ENCODE measurements at places on chromosomes 2 and 18.

DNA sequence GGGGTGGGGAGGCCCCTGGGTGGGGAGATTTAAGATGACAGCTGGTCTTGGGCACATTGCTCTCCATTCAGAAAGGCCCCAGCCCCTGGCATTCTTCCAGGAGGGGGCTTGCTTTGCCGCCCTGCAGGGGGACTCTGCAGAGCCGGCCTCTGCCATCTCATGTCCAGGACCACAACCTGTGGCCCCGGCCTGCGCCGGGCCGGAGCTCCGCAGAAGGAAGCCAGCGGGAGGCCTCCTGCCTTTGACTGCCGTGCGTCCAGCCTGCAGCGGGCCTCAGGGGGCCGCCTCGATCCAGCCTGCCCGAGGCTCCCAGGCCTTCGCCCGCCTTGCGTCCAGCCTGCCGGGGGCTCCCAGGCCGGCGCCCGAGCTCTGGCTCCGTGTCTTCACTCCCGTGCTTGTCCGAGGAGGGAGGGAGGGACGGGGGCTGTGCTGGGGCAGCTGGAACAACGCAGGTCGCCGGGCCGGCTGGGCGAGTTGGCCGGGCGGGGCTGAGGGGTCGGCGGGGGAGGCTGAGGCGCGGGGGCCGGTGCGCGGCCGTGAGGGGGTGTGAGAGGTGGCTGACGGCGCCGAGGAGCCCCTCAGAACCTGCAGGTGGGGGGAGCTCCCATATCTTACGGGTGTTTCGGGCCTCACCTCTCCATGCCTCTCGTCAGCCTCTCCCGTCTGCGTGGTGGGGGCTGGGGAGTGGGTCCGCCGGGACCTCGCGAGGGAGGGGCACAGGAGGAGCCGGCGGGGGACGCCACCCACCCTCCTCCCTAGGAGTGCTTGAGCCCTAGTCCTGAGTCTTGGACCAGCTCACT is 20.4 kb downstream of the GPC1 start:
- ATAC-seq = no peak

DNA sequence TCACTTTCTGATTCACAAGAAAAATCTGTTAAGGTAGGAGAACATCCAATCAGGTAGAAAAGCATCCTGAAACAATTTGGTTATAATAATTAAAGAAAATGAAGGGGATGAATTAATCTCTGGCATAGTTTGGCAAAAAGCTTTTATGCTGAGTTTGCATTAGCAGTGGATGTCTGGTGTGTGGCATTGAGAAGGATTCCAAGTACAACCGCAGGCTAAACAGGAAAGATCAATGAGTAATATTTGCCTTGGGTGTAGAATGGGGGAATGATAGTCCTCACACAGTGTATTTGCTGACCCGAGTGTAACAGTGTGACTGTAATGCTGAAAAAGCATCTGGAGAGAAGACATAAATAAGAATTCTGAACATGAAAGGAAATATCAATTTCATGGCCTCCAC is 68.3 kb upstream of the SESTD1 start:
- no peak for ATAC-seq

DNA sequence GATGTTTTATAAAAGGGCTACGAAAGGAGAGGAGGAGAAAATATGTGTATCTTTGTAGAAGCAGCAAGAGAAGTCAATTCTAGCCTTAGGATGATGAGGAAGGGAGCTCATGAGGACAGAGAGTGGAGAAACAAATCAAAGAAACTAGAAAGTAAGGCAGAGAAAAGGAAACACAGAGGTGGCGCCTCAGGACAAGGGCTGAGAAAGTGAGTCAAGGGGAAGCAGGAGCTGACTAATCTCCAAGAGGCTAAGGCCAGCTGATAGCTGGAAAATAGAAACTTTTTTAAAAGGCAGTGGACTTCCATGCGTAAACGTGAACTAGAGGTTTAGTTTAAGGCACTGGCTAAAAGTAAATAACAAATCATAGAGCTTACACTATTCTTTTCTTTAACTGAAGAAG is 173.3 kb downstream of the ANKRD44 start:
- peak; percentile 30 for ATAC-seq

DNA sequence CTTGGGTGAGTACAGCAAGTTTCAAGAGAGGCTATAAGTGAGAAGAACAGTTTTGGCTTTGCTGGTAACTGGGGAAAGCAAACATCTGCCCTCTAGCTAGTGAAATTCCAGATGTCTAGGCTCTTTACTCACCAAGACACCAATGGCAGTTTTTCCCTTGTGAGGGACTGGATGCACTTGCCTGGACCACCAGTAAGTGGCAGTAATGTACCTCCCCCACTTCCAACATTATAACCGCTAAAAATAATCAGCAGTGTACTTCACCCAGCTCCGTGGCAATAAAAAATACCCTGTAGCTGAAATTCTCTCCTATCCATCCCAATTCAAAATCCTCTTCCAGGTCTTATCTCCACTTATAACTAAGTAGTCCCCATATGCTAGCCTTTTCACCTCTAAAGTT is 383.9 kb downstream of the ARHGAP15 start:
- no peak for ATAC-seq

- no peak for ATAC-seq
Observed at GRCh38 chr2:85718009-85718391, 23.8 kb downstream of the GNLY start.

All from activated CD4-positive, CD25-positive, alpha-beta regulatory T cell treated with anti-CD3 and anti-CD28 coated beads, Interleukin-2, amount 50 U/mL, for 24 hours (primary cell).